ENCODE measurements at places on chromosomes 3 and 15.

DNA sequence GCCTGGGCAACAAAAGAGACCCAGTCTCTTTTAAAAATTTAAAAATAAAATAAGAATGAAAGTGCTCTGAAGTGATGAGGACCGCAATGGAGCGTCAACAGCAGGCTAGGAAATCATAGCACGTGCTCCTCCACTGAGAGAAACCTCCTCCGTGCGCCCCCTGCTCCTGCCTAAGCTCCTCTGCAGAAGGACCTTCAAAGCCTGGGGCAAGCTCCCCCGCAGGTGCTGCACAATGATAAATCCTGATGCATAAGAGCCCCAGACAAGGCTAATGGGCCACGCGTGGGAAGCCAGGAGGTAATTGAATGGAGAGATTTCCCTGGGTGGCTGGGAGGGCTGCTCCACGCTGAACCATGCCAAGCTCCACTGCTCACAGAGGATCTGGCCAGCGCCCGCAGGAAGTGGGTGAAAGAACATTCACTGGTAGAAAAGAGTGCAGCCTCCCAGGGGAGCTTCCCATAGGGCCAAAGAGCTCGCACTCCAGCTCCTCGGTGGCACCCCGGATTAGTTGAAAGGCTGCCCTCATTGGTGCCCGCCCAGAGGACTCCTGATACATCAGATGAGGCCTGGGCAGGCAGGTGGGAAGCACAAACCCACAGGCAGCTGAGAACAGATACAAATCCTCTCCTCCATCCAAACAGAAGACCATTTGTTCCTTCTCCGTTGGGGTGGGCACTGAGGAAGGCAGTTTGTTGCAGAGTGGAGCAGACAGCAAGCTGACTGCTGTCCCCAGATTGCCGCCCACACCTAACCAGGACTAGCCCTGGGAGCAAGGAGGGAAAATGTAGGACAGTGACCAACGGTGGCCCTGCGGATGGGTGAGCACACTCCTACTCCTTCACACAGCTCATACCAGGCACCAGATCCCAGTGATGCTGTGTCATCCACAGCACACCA lies 52.5 kb downstream of the CPN2 start:
- no peak for DNase-seq

DNA sequence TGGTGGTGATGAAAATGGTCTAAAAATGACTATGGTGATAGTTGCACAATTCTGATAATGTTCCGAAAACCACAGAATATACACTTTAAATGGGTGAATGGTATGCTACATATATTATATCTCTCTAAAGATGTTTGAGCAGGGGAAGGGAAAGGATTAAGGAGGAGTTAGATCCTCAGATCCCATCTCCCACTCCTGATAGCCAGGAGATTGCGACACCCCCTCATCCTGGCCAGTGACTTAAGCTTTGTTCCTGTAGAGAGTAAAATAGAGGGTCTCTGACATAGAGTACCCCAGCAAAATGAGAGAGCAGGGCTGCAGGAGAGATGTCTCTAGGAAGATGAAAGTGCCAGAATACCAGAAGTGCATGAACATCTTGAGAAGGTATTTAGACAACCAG lies 984.8 kb downstream of the FHIT start:
- DNase-seq, result no peak

DNA sequence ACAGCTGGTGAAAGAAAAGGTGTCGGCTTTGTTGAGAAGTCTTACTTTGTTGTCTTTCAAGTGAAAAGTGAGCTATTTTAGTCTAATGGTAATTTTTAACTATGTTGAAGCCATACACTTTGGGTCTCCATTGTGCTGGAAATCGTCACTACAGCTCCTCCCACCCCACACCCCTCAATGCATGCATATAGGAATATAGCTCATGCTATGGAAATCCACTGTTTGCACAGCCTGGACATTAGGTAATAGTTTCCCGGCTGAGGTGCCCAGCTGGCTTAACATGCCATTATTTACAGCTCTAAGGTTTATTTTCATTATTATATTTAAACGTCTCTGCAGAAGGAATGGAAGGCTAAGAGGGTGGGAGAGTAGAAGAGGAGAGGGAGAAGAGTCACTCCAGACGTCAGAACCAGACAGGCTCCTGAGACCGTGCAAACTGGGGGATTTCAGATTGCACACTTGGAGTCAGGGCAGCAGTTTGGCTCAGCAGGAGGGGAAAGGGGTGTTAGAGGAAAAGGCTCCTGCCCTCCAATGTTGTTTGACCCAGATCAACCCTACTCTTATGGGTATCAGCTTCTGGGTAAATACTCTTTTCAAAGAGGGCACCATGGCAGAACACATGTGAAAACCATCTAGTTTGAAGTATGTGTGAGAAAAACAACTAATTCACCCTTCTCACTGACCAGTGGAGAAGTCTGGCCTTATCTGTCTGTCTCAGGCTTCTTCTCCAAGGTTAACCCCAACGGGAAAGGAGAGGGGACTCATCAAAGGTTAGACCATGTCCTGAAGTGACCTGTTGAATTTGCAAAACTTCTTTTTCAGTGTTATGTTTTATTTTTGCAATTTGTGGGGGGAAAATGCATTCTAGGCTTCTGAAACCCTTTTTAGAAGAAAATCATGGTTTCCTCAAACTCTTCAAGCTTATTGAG lies 218.7 kb upstream of the CTDSPL start:
- DNase-seq, result no peak

GRCh38 chr15:42083605-42083908 lies 10.8 kb downstream of the PLA2G4D start:
- DNase-seq, result no peak

DNA sequence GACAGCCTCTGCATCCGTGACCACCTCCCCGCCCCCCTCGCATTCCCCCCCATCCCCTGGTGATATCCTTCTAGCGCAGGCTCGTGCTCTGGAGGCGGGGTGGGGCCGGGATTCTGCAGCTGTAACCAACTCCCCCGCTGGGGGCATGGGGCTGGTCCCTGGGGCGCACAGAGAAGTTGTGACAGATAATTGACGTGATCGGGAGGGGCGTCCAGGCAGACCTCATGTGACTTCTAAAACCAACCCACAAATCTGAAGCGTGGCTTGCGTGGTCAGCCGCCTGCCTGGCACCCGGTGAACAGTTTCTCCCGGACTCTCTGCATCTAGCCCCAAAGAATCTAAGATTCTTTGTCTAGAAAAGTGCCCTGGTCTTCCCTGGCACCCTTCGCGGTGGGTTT lies 100.6 kb upstream of the IGF1R start:
- DNase-seq, result no peak

- no peak for DNase-seq
These were observed 11.4 kb upstream of the RAB11A start for GRCh38 chr15:65857718-65858402.

DNA sequence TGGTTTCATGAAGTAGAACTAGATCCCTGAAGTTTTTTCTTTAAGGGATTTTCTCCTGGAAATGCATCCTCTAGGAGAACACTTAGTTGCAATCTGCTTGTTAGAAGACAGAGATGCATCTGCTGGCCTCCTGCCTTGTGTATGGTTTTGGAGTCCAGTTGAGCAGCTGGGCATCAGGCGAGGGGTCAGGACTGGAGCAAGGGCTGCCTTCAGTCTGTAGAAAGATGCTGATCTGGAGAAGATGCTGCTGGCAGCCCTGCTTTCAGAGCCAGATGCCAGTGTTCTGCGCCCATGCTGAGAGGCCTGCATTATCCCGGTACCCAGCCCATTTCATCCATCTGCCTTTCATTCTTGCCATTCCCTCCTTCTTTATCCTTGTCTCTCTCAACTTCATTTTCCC lies 77.4 kb downstream of the CHCHD6 start:
- DNase-seq, result peak; percentile 18

- DNase-seq, result no peak
These were observed 4.3 kb downstream of the SLC25A38 start for GRCh38 chr3:39387411-39387975.

DNA sequence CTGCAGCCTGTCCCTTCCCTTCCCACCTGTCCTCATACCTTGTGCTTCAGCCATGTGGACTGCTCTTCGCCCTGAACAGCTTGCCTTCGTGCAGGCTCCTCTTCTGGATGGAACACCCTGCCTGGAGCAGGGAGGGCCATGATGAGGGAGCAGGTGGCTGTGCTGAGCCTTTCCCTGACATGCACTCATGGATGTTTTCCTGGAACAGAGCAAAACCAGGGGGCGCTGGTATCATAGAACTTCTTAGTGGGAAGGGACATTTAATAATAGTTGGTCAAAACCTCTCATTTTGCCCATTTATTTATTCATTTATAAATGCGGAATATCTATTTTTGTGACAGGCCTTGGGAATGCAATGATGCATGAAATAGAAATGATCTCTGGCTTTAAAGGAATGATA lies 149.3 kb downstream of the CACNA1D start:
- DNase-seq, result no peak

- no peak for DNase-seq
These were observed 10.8 kb upstream of the PDIA3 start for GRCh38 chr15:43735416-43735815.

DNA sequence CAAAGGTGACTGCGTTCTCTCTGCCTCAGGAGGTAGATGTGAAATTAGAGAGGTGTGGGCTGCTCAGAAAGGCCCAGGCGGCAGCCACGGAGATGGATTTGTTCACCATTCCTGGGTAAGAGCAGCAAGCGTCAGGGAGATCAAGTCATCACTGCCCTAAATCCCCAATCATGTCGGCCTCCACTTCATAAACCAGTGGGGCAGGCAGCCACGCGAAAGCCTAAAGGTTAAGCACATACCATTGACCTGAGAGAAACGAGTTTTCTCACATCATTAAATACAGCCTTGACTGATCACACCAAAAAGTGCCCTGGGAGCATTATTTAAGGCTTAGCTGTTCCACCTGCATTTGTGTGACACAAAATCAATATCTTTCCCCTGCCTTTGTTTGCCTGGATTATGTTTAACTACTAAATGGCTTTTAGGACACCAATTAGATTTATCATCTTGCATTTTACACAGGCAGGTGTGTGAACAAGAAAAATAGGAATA lies 50.7 kb upstream of the FOXB1 start:
- no peak for DNase-seq

DNA sequence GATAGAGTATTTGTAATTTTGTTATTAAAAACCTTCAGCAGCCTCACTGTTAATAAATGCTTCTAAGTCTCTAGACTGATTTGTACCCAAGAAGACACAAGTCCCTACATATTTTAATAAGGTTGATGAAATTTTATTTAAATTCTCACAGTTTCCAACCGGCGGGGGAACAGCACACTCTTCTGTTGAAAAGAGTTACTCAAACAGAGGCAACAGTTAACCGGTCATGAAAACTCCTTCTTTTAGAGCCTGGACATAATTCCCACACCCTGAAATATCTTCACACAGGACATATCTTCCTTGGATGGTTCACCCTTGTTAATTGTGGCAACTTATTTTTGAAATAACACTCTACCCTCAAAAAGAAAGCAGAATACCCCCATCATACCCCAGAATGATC lies 278.8 kb downstream of the FOXP1 start:
- DNase-seq, result no peak

- DNase-seq, result peak; percentile 92
These were observed 70.3 kb downstream of the SENP2 start for GRCh38 chr3:185656321-185656840.

- DNase-seq, result no peak
These were observed 3.4 kb downstream of the KLHL40 start for GRCh38 chr3:42688487-42689420.

DNA sequence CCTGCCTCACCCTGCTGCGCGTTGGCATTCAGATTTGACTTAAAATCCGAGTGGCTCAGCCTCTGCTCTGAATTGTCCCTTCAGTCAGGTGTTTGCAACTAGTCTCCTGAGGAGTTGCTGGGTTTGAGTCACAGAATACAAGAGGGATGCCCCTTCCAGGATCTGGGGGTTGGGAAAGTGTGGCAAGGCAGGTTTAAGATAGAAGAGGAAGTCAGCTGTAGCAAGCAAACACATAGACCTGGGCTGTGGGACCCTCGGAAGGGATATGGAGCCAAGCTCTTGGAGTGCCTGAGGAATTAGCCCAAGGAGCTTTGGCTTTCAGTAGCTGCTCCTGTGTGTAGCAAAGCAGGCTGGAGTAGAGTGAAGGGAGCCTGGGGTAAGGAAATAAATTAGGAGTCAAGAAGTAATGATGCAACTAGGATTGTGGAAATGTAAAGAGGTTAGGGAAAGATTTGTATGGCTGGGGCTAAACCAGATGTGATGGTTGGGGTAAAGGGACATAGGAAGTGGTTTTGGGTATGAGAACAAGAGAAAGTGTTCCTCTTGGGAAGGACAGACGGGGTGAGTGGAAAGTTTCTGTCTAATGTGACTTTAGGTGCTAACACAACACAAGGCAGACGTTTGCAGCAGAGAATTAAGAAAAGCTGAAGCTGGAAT lies 41.2 kb downstream of the RAB7A start:
- no peak for DNase-seq

GRCh38 chr3:43413676-43414368 lies 127.5 kb downstream of the SNRK start:
- DNase-seq, result no peak

DNA sequence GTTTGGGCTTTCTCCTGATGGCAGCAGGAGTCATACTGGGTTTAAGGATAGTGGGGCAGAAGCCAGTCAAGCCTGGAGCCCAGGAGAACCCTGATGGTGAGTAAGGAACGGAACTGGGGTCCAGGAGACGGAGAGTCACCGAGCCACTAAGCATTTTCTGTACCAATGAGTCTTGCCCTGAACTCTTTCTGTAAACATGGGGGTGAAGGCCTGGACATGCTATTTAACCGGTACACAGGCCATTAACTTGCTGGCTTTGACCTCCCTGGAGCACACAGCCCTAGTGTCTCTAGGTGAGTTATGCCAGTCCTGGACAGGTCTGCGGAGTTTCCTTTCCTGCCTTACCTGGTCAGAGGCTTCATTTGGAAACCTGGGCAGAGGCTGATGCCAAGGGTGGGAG lies 3.9 kb downstream of the SLC6A6 start:
- no peak for DNase-seq

DNA sequence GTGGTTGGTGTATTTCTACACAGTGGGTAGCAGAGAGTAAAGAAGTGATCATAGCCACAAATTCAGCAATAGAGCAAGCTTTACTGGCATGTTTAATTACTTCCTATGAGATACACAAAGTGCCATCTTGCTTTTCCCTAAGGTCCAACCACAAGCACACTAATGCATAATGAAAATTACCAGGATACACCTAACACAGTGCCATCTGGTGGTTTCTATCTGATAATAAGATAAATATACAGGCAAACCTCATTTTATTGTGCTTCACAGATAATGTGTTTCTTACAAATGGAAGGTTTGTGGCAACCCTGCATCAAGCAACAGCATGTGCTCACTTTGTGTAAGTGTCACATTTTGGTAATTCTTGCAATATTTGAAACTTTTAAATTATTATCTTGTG lies 223.0 kb downstream of the NSUN3 start:
- DNase-seq, result no peak

DNA sequence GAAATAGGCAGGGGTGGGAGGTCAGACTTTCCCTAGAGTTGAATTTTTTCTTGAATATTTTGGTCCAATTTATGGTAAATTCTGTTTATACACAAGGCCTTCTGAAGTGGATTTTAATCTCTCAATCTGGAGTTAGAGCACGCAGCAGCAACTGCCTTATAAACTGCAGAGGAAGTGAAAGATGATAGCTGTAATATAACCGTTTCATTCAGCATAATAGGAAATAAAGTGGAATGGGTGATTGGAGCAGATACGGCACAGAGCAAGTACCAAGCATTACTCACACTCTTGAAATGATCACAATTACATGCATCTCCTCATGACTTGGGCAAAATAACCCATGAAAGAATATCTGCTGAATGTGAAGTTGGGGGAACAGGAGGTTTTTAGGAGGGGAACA lies 106.8 kb downstream of the ARRDC4 start:
- DNase-seq, result peak; percentile 63

- DNase-seq, result no peak
These were observed 20.9 kb downstream of the PLCL2 start for GRCh38 chr3:16905704-16906103.

Data from GM03348 (cell line).